ENCODE measurements at places on chromosomes 6 and 20.

DNA sequence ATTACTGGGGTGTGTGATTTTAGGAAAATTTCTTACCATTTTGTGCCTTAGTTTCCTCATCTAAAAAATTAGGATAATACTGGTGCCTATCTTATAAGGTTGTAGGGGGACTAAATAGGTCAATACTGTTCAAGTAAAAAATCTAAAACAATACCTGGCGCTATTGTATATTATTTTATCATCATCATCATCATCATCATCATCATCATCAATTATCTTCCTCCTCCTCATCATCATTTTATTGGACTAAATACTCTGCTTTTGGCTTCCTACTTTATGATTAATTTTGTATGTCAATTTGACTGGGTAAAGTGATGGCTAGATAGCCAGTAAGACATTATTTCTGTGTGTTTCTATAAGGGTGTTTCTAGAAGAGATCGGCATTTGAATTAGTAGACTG, 435.5 kb downstream of the DHX35 start:
- no peak for DNase-seq

DNA sequence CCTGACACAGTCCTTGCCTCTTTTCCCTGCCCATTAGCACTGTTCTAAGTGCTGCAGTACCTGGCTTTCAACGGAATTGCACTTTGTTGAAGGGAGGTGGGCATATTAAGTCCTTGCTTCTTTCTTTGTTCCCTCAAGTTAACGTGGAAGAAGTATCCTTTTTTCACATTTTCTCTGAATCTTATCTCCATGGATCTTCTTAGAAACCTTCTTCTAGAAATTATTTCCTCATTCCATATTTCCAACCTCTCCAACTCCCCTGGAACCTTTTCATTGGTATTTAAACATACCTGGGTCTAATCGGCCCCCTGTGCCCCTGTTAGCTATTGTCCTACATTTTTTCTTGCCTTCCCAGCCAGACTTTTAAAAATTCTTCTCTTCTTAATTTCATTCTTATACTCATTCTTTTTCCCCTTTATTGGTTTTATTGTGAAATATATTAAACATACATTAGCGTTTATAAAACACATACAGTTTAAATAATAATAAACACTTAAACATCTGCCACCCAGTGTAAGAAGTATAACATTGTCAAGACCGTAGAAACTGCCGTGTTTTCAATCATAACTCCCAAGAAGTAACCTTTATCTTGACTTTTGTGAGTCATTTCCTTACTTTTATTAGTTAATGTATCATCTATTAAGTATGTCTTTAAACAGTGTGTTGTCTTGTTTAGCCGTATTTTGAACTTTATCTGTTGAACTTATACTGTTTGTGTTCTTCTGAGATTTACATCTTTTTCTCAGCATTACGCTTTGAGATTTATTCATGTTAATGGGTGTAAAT, 118.2 kb downstream of the CDKAL1 start:
- DNase-seq: no peak

- DNase-seq: no peak
Measured at GRCh38 chr20:51456511-51457509, 85.7 kb downstream of the NFATC2 start.

- no peak for DNase-seq
Measured at GRCh38 chr6:96542702-96543101, 20.2 kb upstream of the FHL5 start.

- no peak for DNase-seq
Measured at GRCh38 chr6:33082702-33083101, 6.9 kb downstream of the HLA-DPB1 start.

DNA sequence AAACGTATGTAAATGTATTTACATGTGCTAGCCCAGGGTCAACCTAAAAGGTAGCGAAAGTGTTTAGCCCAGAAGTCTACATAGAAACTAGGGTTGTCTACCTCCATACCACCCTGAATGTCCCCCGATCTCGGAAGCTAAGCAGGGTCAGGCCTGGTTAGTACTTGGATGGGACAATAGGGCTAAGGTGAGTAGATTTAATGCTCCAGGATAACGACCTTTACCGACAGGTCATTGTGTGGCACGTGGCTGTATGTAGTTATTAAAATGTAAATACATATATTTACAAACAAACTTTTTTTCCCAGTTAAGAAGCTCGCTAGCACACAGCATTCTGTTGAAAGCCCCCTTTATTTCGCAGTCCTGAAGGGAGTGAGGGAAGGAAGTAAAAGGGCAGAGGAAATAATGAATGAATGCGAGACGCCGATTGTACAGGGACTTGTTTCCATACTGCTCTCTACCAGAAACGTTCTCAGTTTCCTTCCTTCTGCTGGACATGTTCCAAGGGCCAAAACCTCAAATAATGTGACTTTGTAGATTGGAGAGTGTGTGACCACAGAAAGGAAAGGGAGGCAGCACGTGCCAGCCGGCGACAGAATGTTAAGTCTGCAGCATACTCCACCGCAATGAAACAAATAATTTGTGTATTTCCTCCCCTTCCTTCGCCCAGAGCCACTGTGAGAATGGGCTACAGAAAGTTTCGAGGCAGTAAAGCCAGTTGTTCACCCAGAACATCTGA, 612 bp downstream of the ADAT2 start:
- DNase-seq: peak; percentile 51

DNA sequence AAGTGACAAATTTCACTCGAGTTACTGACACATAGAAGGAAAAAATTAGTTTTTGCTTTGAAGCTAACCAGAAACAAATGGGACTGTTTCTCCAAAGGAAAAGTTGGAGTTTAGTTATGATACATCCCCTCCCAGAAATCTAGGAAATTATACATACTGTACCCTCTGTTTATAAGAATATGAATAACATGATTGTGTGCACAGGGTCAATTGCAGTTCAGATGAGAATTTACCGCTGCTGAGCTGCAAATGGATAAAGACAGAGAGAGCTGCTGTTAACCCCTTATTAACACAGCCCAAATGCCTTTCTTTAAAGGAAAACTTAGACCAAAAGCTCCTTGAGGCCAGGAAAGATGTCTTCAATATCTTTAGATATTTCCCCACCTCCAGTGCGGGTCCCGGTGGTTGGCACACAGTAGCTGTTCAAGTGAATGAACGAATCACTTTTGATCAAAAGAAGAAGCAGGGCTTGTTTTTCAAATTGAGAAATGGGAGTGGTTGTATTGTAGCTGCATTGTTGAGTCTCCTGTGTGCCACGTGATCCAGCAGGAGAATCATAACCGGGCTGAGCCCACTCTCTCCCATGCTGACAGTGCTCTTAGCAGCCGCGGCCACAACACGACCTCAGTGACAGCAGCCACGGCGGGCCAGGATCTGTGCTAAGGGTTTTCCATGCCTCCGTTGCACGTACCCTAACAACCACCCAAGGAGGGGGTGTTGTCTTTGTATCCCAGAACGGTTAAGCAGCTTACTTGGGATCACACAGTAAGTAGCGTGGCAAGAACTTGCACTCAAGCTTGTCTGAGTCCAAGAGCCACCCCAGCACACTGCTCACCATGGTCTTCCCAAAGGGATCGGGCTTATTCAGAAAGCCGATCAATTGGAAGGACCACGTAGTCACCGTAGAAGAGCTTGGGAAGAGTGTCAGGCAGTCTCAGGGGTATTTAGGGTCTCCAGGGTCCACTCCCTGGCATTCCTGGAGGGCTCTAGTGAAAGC, 53.5 kb upstream of the BMP6 start:
- DNase-seq: no peak

- no peak for DNase-seq
Measured at GRCh38 chr20:41347523-41348429, 7.2 kb downstream of the LPIN3 start.

DNA sequence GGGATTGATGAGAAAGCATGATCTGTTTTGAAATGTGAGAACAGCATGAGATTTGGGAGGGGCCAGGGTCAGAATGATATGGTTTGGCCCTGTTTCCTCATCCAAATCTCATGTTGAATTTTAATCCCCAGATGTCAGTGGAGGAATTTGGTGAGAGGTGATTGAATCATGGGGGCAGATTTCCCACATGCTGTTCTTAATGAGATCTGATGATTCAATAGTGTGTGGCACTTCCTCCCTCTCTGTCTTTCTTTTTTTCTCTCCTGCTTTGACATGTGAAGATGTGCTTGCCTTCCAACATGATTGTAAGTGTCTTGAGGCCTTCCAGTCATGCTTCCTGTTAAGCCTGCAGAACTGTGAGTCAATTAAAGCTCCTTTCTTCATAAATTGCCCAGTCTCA, 1060.3 kb upstream of the CITED2 start:
- no peak for DNase-seq

- DNase-seq: no peak
Measured at GRCh38 chr6:52157301-52157941, 28.8 kb upstream of the IL17A start.

DNA sequence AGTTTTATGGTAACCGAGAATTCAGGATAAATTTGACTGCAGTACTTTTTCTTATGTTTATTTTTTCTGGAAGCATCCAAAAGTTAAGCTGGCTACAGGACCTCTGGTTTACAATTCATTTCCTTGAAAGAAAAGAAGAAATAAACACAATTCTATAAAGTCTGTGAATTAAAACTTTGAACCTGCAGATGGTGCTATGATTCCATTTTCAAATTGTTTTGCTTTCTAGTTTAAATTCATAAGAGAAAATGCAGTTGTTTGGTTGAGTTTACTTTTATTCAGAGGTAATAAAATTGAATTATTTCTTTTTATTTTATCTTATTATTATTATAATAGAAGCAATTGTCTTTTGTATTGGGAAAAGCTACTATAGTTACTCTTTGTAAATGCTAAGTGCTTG, 1.8 kb upstream of the VIP start:
- DNase-seq: no peak

DNA sequence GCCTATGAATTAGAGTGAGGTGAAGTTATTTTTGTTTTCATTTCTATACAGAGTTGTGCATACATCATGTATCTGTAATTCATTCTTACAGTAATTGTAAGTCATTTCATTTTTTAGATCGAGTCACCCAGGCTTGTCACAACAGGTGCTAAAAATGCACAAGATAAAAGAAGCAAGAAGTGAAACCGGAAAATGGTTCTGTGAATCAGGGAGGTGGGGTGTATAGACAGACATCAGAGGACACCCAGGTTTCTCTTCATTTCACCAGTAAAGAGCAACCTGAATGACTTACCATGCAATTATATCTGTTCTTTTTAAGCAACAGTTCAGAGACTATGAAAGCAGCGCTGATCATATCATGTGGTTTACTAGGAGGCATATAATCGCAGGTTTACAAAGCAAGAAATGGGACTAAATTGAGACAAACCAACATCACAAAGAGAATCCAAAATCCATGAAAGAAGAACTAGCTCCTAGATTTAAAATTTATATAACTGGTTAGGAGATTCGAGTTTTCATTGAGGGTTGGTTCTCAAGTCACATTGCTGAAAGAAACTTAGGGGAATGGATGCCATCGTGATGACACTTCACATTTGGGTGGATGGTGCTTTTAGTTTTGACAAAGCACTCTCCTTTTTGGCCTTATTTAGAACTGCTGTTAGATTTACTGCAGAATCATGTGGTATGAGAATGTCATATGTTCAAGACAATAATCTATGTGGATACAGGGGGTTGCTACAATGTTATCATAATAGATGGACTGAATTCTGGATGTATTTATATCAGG, 27.9 kb upstream of the TBC1D7 start:
- no peak for DNase-seq

DNA sequence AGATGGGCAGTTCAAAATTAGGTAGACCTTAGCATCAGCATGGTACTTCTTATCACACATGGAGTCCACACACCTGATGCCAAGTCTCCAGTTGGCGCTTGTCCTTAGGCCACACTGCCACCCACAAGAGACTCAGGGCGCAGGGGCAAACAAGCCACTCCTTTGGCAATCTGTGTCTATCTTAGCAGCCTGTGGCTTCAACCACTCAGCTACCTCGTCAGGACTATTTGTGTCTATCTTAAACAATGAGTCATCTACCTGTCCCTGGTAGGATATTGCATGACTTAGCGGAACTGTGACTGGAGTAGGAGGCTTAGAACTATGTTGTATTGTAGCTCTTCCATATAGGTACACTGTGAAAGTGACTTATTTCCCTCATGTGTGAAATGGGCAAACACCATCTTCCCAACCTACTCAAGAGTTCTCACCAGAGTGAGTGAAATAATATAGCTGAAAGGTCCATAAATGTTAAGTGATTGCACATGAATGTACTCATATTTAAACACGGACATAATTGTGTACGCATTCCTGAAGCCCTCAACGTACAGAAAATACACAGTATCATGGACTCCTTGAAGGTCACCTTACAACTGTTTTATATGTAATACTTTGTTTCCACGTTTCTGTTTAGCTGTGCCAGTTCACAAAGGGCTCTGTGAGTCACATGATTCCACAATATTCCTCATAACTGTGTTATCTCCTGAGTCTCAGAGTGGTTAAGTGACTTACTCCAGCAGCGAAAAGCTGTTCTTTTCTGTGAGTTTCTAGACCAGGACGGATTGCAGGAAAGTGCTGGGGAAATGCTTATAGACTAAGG, 1.6 kb downstream of the TRIM27 start:
- peak; percentile 15 for DNase-seq

DNA sequence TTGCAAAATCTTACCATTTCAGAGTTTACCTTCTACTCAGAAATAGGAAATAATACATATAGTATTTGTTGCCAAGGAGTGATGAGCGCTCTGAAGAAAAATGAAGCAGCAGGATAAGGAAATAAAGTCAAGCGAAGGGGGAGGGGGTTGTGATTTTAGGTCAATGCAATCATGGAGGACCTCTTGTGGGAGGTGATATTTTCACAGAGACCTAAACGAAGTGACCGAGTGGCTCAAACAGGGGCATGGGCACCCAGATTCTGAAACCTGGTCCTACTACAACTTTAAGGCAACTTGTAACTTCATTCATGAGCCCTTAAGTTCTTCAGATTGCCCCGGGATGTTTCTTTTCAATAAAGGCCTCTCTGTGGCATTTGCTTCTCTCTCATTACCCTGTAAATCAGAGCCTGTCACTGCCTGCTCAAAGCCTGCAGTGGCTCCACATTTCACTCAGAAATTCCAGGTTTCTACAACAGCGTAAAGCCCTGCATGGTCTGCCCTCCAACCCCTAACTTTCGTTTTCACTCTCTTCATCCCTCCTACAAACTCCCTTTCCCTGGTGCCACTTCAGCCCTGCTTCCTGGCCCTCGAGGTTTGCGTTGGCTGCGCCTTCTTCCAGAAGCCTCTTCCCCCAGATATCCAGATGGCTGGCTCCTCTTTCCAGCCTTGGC, 162.7 kb downstream of the TBC1D7 start:
- no peak for DNase-seq

- no peak for DNase-seq
Measured at GRCh38 chr6:2531426-2532215, 219.1 kb downstream of the MYLK4 start.

DNA sequence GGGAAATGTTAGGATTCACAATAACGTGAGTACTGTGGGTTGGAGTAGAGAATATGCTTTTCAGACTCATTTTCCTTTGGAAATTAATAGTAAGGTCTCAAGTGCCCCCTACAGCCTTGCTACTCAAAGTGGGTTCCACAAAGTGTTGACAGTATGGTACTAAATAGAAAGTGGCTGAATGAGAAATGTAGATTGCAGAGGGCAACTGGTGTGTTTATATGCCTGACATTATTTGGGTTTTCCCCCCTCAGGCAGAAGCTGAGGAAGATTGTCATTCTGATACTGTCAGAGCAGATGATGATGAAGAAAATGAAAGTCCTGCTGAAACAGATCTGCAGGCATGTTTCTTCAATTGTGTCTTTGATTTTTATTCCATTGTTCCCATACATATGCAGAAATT, 5.6 kb downstream of the FBXO9 start:
- DNase-seq: no peak

All from CD4-positive, alpha-beta T cell (primary cell).